CD4-positive, alpha-beta T cell treated with Interferon alpha-2 for 1 hour (primary cell): ENCODE measurements at places on chromosomes 4 and X.

DNA sequence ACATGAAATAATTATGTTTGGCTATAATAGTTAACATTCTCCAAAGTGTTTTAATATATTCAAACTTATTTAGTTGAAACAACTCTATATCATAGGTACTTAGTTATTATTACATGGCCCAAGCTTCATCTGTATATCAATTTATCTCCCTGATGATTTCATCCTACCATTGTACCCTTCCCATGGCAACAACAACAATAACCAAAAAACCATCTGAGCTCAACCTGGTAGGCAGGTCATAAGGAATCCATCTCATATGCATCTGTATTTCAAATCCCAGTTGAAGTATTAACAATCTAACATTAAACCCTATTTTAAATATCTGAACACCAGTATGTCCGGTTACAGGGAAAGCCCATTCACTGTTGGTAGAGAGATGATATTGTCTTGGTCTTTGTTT lies 33.1 kb upstream of the SLC7A11 start:
- DNase-seq = no peak

DNA sequence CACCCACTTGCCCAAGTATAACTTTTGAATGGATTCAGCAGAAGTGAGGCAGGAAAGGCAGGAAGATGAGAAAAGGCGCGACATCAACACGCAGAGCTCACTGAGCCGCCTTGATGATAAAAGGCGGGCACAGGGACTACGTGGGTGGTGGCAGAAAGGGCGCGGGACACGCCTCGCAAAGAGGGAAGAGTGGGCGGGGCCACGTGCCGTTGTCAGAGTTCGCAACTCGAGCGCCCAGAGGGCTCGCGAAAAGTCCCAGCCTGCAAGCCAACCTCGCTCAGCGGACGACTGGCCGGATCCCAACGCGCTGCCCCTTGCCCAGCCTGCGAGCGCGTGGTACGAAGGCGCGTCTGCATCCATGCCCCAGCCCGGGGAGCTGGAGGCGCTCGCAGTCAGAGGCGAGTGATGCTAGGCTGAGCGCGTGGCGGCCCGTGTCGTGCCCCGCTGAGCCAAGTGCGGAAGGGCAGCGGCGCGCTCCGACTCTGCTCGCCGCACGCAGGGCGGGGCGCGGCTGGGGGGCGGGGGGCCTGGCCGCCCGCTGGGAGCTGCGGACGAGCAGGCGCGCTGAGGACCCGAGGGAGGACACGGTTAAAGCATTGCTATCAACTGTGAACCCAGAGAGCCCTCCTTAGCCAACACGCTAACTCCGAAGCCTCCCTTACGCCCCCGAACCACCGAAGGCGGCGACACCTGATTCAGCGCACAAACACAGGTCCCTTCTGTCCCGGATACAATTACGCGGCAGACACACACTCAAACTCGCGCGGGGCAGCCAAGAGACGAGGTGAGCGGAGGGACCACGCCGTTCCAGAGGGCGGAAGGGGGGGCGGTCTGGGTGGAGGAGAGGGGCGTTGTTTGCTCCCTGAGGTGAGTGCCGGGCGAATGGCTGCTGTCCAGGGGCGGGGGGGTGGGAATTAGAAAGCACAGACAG lies at the start of gene UGT8:
Gene UGT8, plus strand, starts transcription at position 617 of the 931 bp plus-strand sequence. CDS start 24,074 bp downstream, outside the sequence.
- DNase-seq = peak; percentile 51

DNA sequence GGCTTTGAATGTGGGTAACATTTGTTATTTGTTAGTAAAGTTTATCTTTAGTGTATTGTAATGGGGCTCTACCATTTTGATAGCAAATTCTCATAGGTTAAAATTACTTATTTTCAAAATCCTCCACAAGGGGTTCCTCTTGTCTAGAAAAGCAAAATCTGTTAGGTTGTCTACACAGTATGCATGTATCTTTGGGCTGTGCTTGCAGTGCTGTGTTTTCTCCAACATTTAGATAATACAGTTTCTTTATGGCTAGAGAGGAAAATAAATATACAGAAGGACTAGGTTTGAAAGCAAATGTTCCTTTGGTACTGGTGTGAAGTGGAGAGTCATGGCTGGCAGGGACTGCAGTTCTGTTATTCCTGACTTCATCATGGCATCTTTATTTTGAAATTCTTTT lies 40.3 kb downstream of the POLR2B start:
- DNase-seq = no peak

- DNase-seq = no peak
These were observed 25.3 kb downstream of the STEEP1 start for GRCh38 chrX:119539872-119540271.

GRCh38 chr4:87937523-87937922 lies 38.0 kb upstream of the SPP1 start:
- DNase-seq = no peak

DNA sequence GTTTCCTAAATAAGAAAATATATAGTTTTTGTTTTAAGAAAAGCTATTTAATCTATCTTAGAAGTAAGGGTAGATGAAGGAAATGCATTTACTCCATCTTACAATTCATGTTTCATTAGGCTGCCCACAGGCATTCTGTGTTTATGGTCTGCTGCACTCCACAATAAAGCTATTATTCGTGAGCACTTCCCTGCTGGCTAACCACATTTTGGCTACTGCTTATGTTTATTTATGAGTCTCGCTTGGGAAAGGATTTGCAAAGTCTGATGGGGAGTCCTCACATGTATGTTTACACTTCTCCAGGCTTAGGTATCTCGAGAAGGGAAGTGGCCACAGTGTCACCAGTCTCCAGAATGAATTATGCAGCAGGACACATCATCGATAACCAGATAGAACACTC lies 260.8 kb upstream of the VCX start:
- DNase-seq = no peak
